ENCODE measurements at places on chromosomes 2 and 18.

GRCh38 chr2:128284037-128284441, 34.6 kb downstream of the HS6ST1 start:
- no peak for DNase-seq

GRCh38 chr2:200156166-200156835, 150.2 kb upstream of the SPATS2L start:
- peak; percentile 73 for DNase-seq

GRCh38 chr2:231197706-231198290, 633 bp upstream of the ARMC9 start:
- DNase-seq: no peak

DNA sequence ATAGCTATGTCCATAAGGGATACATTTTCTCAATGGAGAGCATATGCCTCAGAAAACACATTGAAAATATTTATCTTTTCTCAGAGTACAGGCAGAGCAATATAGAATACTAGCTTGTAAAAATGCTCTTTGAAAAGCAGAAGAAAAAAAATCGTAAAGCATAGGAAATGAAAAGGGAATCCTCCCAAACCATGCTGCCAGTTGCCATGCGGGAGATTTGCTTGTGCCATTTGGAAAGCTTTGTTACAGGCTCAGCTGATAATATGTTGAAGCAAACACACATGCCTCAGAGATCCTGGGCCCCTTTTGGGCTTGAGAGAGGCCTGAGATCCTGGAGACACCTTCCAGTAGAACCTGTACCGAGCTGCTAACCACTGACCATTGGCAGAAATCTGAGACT, 697.1 kb downstream of the BCL11A start:
- no peak for DNase-seq

DNA sequence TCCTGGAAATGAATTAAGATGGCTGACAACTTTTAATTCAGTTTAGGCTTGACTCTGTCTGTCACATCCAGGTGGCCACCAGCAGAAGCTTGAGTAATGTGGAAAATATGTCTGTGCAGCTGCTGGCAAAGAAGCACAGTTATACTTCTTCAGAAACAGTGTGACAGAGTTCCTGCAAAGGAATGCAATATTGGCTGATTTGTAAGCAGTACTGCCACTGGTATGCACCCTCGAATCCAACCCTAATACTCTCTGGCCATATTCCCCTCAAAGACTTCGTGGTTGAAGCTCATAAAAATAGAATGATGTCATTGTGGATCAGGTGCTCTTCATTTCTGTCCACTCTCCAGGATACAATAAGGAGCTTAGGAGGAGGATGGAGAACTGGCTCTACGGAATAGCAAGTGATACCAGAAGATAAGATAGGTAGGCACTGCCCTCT, 86.2 kb downstream of the METTL8 start:
- DNase-seq: peak; percentile 98

- DNase-seq: peak; percentile 1
Measured at GRCh38 chr2:41495050-41495449, 552.8 kb upstream of the PKDCC start.

- peak; percentile 46 for DNase-seq
Measured at GRCh38 chr2:161223139-161223732, 63.0 kb downstream of the TANK start.

- no peak for DNase-seq
Measured at GRCh38 chr18:59013744-59014143, 125.9 kb upstream of the SEC11C start.

- DNase-seq: no peak
Measured at GRCh38 chr2:65727816-65728215, 295.4 kb upstream of the SPRED2 start.

- peak; percentile 31 for DNase-seq
Measured at GRCh38 chr2:27131429-27131828, 3.0 kb downstream of the PREB start.

DNA sequence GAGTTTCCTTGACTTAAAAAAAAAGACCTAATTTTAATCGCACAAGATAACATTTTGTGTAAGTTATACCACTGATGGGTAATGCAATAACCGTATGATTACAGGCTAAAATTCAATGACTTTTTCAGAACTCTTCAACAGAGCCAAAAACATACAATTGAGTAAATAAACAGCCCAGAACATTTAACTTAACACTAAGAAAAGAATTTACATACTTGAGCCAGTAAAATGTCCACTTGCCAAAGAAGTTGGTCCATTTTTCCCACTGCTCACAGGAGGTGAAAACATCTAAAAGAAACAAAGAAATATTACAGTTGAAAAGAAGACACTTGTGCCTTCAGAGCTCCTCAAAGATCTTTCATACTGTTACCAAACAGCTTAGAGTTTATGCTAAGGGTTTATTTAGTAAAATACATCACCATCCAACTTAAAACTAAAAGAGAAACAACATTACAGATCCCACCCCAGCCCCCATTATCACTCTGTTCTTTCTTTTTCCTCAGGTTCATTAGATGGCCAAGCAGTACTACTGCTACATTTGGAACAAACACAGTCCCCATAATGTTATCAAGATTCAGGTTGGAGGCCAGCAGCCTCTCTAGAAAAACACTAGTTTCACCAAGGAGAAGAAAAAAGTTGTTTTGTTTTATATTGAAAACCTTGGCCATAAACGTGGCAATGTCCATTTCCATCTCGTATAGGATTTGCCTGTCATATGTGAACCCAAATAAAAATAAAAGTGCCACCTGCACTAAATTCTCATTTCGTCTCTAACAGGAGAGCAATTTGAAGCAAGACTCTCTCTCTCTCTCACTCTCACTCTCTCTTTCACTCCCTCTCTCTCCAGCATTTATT, 2.7 kb downstream of the TCF4 start:
- no peak for DNase-seq

DNA sequence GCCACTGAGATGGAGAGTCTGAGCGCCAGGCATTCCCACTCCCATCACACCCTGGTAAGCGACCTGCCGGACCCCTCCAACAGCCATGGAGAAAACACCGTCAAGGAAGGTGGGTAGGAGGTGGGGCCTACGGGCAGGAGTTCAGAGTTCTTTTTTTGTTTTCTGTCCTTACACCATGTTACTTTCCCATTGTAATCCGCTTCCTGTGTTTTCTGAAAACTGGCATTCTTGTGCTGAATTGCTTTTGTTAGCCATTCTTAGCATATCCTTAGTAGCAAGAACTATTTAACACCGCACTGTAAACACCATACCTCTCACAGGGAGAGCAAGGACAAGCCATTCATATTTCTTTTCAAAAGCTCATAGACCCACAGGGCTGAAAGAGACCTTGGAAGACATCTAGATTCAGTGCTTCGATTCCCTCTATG, 46.2 kb downstream of the UNC80 start:
- DNase-seq: no peak

DNA sequence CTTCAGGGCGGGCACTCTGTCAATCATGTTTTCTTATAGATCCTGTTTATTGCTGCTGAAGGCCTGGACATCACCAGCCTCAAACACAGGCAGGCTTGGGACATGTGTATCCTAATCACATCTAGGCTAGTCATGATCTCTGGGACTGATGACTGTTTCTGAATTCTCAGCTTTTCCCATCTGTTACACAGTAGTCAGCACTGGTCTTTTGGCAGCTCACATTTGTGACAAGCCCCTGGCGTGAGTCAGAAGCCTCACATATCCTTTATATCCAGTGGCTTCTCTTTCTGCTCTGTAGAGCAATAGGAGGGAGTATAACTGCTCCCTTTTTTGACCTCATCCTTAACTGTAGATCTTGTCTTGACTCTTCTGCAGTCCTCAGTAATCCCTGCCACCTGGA, 4.5 kb downstream of the SEMA4F start:
- peak; percentile 90 for DNase-seq

DNA sequence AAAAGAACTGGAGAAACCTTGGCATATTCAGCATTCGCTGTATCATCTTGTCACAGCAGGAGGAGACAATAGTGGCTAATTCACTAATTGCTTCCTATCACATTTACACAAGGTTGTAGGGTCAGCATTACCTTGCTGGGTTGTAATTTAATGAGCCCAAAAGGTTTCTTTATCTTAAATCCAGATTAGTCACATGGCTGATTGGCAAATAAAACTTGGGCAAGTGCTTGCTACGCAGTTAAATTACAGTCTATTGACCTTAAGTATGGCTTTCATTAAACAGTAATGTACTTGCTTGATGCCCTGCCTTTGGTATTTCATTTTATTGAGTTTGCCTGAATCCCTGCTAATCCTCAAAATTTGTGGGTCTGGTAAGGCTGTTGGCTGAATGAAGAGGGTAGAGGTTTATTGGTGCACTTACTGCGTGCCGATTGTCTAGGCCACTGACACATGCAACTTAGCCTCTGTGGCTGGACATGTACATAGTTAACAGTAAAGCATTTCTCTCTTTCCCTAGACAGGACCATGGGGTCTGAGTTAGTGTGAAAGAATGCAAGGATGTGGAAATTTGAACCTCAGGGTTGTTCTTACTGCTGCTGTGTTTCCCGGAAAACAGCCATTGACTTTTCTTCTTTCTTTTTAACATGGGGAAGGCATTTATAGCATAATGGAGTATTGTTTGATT, 34.3 kb downstream of the FMNL2 start:
- peak; percentile 40 for DNase-seq

DNA sequence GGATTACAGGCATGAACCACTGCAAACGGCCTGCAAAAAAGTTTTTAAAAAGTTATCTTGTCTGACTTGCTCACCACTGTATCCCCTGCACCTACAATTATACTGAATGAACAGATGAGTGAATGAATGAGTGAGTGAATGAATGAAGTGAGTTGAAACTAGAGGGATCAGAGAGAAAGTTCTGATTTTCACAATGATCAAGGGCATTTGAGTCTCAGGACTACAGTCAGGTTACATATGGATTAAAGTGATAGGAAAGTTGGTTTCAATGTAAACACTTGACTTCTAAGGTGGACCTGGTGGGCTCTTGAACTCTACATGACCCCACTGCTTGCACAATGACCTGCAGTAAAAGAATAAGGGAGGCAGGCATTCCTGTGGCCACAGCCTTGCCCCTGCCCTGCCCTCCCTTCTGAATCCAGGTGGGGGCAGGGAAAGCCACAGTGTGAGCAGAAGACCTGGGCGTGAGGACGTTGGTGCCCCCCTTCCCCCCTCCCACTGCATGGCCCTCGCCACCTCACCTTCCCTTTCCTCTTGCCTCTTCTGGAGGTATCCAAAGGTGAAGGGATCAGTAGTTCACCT, 10.7 kb downstream of the C2orf80 start:
- DNase-seq: no peak

DNA sequence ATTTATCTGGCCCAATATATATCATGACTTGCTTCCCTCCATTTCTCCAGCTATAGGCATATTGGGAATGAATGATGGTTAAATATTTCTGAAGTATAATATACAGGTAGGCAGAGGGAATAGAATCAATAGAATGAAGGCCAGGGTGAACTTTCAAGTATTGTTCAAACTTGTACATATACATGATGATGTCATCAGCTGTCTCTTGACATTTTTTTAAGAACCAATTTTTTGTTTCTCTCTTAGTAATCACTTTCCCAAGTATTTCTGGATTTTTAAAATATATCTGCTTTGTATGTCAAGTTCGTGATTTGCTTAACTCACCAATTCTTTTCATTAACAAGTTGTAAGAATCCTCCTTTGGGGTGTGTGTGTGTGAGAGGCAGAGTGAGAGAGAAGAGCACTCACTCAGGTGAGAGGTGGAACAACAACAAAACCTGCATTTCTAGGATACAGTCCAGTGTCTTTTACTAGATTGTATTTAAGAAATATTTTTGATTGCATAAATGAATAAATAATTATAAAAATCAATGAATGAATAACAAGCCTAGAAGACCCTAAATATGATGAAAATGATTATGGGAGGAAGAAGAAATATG, 1239.1 kb downstream of the LRP1B start:
- no peak for DNase-seq

DNA sequence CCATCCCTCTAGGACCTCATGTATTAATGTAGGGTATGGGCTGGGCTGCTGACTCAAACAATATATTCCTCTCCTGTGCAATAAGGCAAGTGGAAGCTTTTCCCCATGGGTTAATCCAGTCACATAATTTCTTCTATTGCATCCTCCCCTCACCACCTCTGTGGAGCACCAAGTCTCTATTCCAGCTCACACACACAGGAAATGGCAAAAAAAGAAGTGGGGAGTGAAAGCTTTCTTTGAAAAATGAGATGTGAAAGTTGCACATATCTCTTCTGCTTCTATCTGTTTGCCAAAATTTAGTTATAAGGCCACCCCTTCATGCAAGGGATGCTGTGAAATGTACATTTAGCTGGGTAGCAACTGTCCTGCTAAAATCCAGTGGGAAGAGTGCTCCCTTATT, 121.3 kb downstream of the CDC42EP3 start:
- no peak for DNase-seq
